ENCODE measurements at places on chromosomes 1 and 21.

GRCh38 chr21:30232011-30232410 is 16.1 kb upstream of the CLDN8 start:
- no peak for DNase-seq

DNA sequence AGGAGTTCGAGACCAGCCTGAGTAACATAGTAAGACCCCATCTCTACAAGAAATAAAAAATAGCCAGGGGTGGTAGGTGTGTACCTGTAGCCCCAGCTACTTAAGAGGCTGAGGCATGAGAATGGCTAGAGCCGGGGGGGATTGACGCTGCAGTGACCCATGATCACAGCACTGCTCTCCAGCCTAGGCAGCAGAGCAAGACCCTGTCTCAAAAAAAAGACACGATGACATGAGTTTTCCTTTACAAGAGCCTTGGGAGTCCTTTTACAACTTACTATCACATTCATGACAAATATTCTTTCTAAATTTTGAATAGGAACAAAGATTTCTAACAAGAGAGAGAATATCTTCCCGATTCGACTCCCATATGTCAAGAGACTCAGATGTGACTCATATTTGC is 3.3 kb upstream of the BRWD1 start:
- DNase-seq, result no peak

- no peak for DNase-seq
Observed at GRCh38 chr1:223700942-223701637, 11.2 kb upstream of the CAPN2 start.

DNA sequence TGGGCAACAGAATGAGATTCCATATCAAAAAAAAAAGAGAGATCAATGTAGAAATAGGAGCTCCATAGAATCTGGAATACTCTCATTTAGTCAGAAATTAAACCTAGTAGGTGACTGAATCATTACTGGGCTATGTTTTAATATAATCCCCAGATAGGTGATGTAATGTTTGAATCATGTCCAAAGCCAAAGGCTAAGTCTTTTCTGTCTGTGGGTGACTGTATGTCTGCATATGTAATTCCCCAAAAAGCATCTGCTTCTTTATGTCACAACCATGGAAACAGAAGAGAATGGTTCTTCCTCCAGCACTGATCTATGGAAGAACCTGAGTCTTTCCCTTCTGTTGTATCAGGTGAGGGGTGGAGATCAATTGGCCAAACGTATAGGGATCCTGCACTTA is 5.8 kb downstream of the LAMC2 start:
- DNase-seq, result no peak

DNA sequence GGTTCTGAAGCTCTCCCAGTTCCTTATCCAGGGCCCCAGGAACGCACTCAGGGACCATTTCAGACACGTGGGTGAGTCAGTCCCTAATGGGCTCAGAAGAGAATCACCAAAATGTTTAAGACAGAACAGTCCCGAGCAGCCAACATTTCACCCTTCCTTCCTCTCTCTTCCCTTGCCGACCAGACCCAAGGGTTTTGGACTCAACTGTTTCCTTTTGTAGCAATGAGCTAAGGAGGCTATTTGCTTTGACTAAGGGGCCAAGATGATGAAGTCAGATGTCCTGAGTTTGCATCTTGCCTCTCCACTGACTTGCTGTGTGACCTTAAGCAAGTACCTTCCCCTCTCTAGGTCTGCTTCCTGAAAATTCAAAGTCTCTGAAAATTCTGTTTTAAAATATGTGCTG is 472.3 kb upstream of the VAMP3 start:
- DNase-seq, result no peak

DNA sequence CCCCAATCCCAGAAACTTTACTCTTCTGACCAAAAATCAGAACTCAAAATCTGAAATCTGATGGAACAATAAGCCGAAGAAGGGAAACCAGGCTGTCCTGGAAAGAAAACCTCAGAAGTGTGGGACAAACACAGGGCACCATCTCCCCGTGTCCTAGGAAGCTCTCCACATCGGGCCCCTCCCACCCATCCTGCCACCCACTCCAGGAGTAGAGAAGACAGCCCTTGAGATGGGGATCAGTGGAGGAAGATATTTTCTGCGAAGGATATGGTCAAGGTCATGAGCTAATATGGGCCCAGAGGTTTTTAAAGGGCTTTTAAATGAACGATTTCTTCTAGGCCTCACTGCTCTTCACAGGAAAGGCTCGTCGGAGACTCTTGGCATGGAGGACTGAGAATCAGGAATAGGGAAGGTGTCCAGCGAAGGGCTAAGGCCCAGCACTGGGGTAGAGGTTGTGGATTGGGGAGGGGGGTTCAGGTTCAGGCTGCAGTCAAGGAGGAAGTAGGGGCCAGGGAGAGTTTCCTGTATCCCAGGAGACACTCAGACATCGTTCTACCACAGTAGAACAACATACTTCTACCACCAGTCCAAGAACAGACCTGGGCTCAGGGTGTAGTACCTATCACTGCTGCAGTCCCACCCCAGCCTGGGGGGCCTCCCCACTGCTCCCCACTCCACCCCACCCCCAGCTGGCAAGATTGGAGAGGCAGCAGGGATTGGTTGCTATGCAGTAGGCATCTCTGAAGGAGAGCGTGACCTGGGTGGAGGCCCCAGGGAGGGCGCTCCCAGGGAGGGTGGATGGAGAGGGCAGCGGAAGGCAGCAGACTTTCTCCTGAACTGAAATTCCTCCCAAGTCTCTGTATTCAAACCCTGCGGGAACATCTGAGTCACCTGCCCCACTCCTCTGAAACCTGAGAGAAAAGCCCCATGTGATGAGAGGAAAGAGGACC is 1.2 kb upstream of the S100A5 start:
- no peak for DNase-seq

DNA sequence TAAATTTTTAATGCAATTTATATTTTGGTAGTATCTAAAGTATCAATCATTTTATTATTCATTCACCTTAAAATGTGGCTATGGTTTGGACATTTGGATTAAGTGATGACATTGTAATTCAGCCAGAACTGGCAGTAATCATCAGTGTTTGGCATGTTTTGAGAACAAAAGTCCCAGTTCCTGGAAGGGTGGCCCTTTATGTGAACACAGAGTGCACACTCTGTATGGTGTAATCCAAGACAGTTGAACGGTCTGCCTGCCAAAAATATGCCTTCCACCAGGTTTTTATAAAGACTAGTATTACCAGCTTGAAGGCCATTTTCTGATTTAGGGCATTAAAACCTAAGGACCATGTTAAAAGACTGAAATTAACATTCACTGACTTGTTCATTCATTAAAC is 448.7 kb downstream of the LTN1 start:
- no peak for DNase-seq

GRCh38 chr21:37744551-37744950 is 171.7 kb downstream of the KCNJ6 start:
- DNase-seq, result no peak

- DNase-seq, result no peak
Observed at GRCh38 chr1:8472668-8473067, 154.8 kb downstream of the SLC45A1 start.

DNA sequence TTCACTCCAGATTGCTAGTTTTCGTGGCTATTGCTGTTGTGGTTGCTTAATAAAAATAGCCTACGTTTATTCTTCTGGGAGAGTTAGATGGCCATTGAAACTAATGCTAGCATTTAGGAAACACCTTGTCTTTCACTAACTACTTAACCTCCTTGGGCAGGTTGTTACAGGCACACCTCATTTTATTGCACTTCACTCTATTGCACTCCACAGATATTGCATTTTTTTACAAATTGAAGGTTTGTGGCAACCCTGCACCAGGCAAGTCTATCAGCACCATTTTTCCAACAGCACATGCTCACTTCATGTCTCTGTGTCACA is 11.3 kb upstream of the MARK1 start:
- DNase-seq, result no peak

GRCh38 chr1:201559679-201560162 is 20.8 kb downstream of the NAV1 start:
- DNase-seq, result no peak

DNA sequence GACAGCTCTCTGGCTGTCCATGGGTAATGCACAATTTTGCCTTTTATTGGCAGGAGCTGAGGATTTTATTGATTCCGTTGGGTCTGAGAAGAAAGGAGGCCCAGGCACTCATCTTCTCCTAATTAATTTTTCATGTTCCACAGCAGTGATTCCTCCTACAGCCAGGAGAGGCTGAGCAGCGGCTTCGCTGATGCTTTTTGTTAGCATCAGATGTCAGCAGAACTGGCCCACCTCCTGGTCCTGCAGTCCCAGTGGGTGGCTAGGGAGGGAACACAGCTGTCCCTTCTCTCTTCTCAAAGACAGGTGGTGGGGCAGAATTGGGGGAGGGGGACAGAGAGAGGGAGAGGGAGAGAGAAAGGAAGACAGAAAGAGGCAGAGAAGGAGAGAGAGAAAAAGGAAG is 5.7 kb downstream of the MT1HL1 start:
- DNase-seq, result no peak

GRCh38 chr1:183180218-183180617 is 5.8 kb upstream of the LAMC2 start:
- peak; percentile 68 for DNase-seq

DNA sequence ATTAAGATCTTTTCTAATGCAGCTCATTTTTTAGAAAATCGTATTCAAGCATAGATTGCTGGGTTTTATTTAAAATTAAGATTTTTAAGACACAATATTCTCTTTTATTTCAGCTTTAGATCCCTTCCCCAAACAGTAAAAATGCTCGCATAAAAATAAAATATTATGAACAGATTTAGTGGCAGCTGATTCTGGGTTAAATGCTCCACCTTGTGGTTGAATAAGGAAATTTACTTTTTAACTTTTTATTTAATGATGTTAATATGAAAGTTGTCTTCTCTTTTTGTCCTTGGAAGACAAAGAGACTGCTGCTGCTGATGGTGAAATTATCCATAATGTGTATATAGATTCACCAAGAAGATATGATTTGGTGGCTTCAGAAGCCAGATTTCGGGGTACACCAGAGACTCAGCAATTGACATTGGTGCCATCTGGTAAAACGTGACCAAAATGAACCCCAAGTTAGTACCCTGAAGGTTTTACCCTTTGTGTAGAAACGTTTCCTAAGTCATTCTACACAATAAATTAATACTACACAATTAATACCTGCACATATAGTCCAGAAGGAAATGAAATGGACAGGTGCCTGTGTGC is 128.0 kb downstream of the ADAMTS1 start:
- DNase-seq, result no peak

- DNase-seq, result no peak
Observed at GRCh38 chr21:36584980-36585940, 105.3 kb upstream of the CLDN14 start.

DNA sequence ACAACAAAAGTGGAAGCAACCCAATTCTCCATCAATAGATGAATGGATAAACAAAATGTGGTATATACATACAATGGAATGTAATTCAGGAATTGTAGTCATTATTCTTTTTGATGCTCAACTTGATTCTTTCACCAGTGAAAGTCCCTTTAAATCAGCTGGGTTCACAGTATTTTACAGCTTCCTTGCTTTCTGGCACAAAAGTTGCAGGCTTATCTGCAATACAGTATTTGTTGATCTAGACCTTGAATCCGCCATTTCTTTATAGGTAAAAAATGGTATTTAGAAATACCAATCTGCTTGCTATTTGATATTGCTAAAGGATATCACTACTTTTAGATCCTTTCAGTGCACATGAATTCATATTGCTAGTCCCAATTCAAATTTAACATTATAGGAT is 44.7 kb upstream of the ERO1B start:
- no peak for DNase-seq

DNA sequence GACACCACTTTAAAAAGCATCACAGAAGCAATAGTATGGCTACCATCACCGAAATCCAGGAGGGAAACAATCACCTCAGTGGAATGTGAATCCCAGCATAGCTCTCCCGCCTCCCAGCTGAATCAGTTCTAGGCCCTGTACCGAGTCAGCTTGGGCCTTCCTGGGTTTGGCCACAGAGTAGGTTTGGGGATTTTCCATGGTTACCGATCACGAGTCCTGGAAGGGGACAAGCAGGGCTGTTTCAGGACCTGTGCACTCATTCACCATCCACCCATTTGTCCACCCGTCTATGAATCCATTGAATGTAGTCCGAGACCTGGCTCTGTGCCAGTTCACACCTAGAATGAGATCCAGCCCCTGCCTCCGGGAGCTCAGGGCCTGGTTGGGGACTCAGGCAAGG is 94.2 kb downstream of the ARHGEF10L start:
- no peak for DNase-seq

- DNase-seq, result peak; percentile 41
Observed at GRCh38 chr1:36323636-36324352, at the start of gene EVA1B. EVA1B (minus strand) TSS chr1:36323645; CDS start chr1:36323037, 608 bp downstream.

DNA sequence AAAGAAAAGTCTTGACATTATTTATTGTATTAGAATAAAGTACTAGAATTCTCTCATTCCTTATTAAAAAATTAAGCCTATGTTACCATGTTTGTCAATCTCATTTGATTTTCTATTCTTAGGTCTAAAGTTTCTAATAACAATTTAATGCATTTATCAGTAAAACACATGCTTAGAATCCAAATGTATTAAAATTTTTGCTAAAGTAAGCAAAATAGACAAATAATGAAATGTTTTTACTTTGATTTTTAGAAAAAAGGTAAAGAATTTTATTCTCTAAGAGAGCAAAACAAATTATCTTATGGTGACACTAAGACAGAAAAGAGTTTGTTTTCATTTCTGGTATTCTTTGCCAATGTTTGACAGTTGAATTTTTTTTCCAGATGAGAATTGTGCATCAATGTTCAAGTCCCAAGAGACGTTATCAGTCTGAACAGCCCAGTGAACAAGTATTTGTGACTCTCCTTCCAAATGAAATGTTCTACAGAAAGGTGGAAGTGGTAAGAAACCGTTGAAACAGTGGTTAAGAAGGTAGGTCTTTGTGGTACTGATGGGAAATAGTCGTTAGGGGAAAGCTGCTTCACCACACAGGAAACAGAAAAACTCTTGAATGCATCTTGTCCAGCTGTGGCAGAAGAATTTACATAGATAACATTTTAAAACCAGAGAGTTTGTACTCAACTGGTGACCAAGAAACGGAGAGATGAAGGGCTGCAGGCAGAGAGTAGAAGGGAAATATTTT is 402.5 kb downstream of the PTPRC start:
- DNase-seq, result no peak

DNA sequence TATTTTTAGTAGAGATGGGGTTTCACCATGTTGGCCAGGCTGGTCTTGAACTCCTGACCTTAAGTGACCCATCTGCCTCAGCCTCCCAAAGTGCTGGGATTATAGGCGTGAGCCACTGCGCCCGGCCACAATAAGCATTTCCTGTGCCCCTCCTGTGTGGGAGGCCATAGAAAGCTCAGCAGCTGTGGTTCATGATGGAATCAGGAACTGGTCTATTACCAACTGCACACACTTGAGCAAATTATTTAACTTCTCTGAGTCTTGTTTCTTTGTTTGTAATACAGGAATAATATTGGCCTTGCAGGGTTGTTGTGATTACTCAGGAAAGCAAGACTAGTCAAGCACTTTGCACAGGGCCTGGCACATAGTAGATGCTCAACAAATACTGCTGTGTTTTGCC is 15.0 kb downstream of the RHBG start:
- DNase-seq, result no peak
